ENCODE measurements at places on chromosomes 6 and 20.

GRCh38 chr6:153602401-153602800, 436.6 kb upstream of the OPRM1 start:
- no peak for DNase-seq

DNA sequence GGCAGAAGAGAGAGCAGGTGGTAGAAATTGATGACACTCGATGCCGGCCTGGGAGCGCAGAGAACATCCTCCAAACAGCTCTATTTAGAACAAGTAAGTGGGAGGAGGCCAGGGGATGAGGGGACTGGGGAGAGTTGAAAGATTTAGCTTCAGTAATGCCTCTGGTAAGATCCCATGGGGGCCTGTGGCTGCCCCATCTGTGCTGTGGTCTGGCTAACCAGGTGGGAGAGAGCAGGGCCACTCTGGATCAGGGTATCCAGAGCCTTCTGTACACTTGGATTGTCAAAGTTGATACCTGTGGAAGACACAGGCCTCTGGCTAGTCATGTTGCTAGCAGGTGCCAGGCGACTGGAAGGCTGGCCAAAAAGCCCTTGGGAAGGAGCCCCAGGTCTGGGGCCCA, 27.6 kb downstream of the NCOA5 start:
- DNase-seq = no peak

- no peak for DNase-seq
Measured at GRCh38 chr20:45067558-45067957, 33.4 kb downstream of the KCNS1 start.

GRCh38 chr6:44234101-44235025, 11.0 kb downstream of the SLC29A1 start:
- no peak for DNase-seq

DNA sequence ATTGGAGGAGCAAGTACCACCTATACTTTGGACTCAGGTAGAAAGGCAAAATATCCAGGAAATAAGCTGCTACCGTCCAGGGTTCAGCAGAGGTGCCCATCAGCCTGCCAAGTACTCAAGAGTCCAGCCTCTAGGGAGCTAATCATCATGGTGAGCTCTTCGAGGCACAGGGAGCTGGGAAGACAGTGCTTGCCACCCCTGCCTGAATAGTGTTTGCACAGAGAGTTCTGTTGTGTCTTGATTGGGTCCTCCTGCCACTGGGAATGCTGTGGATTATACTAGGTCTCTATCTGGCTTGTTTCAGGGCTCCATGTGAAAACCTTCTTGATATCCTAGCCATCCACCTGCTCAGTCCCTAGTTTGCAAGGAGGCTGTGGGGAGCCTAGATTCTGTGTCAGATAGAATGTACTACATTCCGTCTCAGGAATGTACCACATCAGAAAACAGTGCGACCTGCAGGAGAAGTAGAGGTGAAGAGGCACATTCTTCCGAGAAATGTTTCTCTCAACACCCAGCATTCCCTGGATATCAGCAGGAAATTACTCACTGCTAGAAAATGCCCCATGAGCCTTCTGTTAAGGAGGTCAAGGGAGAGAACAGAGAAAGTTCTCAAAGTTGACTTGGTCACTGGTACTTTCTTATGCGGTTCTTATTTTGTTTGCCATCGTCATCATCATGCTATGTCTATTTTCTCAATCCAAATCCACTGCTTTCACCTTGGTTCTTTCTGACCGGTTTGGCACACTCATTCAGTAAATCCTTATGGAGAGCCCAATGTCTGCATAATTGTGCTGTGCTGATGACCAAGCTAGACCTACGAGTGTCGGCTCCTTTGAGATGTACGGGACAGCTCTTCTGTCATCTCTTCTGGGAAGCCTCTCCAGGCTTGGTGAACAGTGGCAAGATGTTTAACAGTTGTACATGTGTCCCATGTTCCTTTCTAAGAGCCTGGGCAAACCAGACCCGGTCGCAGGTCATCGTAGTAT, 30.7 kb downstream of the PTPN1 start:
- DNase-seq = no peak

GRCh38 chr20:58892141-58892931, 39.8 kb downstream of the GNAS start:
- DNase-seq = peak; percentile 84

GRCh38 chr20:24106150-24106800, 117.7 kb upstream of the GGTLC1 start:
- no peak for DNase-seq

DNA sequence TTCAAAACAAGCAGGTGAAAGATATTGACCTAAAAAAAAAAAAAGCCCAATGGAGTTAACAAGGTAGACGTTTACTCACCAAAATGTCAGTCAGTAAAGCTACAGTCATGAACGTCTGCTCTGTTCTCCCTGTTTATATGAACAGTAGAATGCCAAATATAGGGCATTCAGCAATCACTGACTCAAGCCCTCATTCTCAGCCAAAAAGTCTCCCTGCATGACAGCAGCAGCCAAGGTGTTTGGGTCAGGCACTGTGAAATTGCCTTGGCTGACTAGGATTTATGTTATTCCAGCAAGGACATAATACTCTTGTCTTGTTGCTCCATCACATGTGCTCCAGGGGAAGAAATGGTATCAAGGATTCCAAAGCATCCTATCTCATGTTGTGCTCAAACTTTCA, 194.7 kb upstream of the RSPO3 start:
- DNase-seq = no peak

GRCh38 chr6:89975991-89976693, 81.9 kb downstream of the GJA10 start:
- DNase-seq = no peak

DNA sequence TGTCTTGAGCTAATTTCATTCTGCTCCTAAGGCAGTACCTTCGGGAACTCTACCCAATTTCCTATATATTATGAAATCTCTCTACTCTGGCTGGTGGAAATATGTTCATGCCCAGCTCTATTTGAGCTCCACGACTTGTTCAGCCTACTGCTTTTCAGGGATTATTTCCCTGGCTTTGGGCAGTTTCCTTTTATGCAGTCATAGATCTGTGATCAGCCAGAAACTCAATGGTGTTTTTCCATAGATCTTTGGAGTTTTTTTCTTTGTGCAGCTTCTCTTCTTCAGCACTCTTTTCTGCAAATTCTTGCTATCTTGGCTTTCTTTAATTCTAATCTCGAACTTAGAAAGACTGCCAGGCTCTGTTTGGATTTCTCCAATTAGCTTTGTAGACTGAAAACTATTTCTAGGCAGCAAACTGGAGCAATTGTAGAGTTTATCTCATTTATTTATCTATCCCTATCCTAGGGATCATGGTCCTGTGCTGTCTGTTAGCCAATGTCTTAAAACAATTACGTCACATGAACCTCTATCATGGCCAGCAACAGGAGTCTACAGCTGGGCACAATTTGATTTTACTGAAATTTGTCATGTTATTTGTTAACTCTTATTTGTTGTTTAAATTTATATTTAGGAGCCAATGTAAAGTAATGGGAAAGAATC, 328.4 kb downstream of the BCKDHB start:
- DNase-seq = no peak

- no peak for DNase-seq
Measured at GRCh38 chr6:38877721-38878120, 162.6 kb downstream of the DNAH8 start.

- no peak for DNase-seq
Measured at GRCh38 chr6:43809417-43810305, 39.6 kb downstream of the VEGFA start.

DNA sequence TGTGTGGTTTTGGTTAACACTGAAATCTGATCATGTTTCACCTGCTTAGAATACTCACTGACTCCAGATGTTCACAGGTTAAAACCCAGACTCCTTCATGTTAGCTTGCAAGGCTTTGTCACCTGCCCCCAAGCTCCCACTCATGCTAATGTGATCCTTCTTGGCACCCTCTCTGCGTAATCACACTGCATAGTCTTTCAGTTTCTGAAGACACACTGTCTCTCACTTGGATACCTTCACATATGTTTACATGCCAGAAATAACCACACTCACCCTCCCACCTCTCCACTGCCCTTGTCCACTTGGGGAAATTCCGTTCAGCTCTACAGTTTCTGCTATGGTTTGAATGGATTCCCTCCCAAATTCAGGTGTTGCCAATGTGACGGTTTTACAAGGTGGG, 234.7 kb upstream of the SASH1 start:
- DNase-seq = no peak

DNA sequence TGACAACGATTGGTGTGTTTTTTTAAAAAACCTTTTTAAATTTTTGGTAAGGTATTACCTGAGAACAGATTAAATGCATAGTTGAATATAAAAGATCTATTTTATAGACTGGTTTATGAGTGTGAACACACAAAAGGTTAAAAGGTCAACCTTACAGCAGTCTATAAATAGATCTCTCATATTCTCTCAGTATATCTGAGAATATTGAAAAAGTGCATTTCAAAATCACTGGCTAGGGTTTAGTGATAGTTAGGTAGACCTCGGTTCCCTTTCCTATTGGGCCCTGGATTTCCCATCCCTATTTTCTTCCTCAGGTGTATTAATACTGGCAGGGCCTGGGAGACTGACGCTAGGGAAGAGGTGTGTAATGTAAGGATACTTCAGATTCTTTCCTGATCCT, 723 bp upstream of the ZNF451 start:
- no peak for DNase-seq

DNA sequence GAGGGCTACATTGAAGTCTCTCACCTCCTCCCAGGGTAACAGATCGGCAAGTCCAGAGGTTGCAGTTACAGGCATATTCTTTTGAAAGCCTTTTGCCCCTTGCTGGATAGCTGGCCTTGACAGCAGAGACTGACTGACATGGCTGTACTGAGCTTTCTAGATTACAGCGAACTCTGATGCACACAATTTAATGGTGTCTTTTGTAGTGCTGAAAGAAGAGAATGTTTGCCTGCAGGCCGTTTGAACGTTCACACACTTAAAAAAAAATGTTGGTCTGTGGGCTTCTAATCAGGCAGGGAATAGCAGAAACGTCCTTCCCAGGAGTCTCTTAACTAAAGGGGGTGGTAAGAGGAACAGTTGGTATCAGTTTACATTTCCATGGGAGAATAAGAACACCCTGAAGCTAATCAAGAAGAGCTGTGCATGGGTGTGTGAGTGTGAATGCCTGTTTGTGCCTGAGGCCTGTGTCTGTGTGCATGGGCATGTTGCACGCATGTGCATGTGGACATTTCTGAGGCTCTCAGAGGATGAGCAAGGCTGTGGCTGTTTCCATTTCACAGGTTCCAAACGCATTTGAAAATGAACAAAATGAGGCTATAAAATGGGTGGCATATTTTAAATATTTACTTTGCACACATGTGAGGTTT, 213.9 kb upstream of the SSTR4 start:
- DNase-seq = no peak

DNA sequence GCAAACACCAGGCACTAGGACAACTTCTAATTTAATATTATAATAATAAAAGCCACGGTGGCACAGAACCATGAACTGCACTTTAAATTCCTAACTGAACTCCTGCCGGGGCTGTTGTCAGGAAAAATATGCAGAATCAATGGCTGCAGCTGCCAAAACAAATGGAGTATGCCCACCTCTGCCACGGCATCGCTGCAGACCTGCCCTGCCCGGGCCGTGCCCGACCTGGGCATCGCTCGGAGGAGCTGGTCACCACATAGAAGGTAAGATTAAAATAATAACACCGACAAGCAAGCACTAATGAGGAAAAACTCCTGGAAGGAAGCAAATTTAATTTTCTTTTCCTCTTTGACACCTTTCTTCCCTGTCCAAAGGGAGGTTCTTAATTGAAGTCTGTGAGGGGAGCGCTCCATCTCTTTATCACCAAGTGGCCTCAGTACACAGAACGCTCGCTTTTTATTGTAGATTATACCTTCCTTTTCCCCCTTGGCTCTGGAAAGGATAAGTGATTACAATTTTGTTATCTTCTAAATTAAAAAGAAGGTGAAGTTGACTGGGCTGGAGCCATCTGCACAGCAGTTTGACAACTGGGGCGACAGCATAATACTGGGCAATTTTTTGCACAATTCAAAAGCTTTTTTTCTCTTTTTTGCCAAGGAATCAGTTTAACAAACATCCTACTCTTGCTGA, 351.3 kb downstream of the ZFAND3 start:
- no peak for DNase-seq

GRCh38 chr6:56448046-56448445, 194.6 kb downstream of the DST start:
- DNase-seq = no peak

DNA sequence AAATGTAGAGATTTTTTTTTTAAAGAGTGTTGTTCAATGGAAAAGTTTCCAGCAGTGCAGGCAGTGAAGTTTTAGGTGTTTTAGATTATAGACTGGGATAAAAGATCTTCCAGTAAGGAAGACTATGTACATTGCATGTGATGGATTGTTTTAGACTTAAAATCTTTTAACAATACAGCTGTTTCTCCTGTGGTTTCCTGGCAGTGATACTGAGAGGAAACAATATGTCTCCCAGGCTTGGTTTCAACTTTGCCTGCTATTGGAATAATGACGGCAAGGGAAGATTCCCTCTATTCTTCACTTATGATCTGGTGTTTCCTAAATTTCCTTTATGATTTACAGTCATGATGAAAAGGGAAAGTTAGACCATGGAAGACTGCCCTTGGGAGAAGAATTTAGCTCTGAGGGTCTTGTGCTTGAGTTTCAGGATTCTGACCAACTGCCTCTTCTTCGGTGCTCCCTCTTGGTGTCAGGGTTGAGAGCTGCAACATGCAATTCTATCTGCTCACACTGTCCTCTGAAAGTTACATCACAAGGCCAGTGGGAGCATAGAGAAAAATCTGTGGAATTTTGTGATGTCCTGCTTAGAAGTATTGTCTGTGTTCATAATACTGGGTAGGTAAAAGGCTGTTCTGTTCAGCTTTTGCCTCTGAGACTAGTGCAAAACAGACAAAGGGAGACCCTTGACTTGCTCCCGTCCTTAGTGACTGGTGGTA, 262.8 kb upstream of the MAN1A1 start:
- no peak for DNase-seq
